ENCODE measurements at places on chromosomes 7 and 10.

DNA sequence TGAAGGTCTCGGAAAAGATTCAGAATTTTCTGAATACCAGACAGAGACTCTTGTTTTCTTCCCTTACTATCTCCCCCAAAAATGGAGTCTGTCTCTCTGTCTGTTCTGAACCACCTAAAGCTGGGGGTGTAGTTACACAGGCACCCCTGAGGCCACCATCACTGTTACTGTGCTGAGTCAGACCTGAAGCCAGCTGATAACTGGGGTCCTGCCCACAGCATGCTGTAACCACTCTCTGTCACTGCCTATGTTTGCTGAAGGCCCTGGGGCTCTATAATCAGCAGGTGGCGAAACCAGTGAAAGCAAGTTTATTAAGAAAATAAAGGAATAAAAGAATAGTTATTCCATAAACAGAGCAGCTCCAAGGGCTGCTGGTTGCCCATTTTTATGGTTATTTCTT, 575.2 kb upstream of the POT1 start:
- DNase-seq: no peak

GRCh38 chr10:97200616-97201015, 14.9 kb upstream of the SLIT1 start:
- DNase-seq: no peak

DNA sequence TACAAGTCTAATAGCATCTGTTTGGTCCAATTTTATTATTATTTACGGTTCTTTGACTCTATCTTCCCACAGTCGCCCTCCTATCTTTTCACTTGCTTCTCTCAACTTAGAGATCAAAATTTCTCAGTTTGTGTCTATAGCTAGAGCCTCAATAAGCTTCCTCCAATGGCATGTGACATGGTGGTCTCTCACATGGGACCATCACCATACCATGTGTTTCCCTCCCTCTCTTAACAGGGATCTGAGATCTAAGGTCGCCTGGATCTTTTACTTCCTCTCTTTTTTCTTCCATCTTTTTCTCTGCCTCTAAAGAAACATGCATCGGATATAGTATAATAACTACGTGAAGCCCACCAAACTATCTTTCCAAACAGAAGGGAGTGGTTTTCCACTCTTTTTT, 1.8 kb downstream of the PKD2L1 start:
- no peak for DNase-seq

GRCh38 chr7:1716263-1717094, 46.4 kb downstream of the ELFN1 start:
- no peak for DNase-seq

GRCh38 chr7:132458729-132459128, 117.5 kb downstream of the PLXNA4 start:
- DNase-seq: no peak

DNA sequence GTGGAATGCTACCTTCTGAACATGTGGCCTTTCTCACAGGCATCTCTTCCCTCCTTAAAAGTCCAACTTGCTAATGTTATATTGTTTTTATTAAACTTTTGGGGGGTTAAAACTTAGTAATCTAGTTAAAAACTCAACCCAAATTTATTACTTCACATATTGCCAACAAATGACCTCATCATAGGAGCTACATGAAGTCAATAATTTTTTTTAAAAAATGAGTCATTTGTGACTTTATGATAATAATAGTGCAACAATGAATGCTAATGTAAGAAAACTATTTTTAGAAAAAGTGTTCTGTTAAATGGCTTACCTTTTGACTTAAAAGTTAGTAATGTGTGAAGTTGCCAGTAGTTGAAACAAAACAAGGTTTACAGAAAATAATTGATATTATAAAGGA, 325.9 kb upstream of the FZD1 start:
- DNase-seq: no peak

- peak; percentile 5 for DNase-seq
These were observed 91.0 kb downstream of the ELFN1 start for GRCh38 chr7:1761097-1761496.

- peak; percentile 86 for DNase-seq
These were observed 144.5 kb downstream of the NEURL1 start for GRCh38 chr10:103637927-103638557.

GRCh38 chr7:137981175-137981574, 20.7 kb downstream of the CREB3L2 start:
- no peak for DNase-seq

DNA sequence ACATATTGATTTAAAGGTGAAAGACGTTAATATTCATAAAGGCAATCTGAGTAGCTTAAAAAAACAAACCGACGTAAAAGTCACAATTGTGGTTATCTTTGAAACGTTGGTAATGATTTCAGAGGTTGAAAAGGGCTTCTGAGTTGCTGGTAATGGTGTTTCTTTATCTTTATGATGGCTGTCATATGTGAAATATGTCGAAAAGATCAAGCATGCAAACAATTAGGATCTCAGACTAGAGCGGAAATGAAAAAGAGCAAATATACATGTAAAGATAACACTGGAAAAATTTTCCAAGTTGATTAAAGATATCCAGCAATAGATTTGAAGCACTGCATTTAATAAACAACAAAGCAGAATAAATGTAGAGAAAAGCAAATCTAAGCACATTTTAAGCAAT, 998.3 kb upstream of the MBL2 start:
- DNase-seq: no peak

GRCh38 chr7:94478648-94479214, 30.9 kb upstream of the CASD1 start:
- DNase-seq: no peak

- DNase-seq: no peak
These were observed 68.9 kb downstream of the MYOF start for GRCh38 chr10:93413252-93413689.

DNA sequence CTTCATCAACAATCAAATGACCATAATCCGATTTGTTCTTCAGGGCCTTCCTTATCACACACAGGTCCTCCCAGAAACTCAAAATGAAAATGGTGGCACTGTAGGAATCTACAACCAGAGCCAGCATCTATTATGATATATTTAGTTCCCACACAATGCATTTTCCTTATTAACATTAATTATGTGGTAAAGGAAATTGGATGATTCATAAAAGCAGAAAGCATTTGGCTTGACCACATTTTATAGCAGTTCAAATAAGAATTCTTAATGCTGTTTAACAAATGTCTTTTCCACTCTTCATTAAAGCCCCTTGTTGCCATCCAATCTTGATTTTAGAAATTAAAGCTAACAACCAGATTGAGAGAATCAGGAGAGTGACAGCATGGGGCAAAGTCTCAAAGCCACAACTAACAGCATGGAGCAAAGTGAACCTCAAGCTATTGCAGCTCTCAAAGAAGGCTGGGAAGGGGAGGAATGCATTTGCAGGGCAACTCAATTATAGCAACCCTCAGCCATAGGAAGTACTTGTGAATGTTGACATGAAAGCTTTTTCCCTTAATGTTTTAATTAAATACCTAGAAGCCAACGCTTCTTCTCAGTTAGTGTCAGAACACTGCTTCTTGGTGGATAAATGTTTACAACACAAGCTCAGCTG, 549.1 kb downstream of the NXPH1 start:
- no peak for DNase-seq

- DNase-seq: no peak
These were observed 6.2 kb downstream of the TYSND1 start for GRCh38 chr10:70140297-70140696.

DNA sequence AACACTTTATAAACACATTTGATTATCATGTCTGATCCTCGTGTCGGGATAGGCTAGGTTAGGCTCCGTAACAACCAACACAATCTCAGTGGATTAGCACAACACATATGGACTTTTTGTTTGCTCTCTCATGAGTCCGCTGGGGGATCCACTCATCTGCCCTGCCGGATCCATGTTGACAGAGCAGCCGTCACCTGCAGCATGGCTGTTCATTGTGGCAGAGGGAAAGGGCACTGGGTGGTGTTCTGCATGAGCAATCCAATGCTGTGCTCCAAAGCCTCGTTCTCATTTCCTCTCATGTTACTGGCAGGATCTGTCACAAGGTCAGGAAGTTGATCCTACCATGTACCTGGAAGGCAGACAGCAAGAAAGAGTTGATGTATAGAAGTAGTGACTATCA, 62.5 kb upstream of the RAPGEF5 start:
- DNase-seq: no peak

DNA sequence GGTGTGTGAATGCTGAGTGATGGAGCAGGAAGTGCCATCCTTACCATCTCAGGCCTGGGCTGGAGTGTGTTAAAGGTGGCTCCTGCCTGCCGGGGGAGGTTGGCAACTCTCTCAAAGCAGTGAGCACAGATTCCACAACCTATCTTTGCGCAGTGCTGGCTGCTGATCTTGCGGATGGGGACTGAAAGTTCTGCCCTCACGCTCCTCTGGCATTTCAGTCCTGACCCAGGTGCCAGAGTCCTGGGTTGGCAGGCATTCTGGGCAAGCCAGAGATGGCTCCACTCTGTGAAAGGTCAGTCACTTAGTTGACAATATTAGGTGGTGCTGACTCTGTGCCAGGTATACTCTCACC, 315.5 kb downstream of the RPS24 start:
- no peak for DNase-seq

- no peak for DNase-seq
These were observed 10.6 kb downstream of the GPR146 start for GRCh38 chr7:1054861-1055450.

DNA sequence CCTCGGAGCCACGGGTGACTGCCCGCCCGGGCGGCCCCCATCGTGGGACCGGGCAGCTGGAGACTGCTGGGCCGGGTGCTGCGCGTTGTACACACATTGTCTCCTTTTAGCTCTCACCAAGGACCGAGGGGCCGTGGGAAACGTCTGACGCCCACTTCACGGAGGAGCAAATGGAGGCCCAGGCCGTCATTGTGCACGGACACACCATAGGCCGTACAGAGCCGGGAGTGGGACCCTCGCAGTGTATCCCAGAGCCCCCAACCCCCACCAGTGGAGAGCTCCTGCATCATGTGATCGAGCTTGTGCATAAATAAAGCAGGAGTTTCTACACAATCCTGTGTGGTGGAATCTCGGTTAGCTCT, 722 bp downstream of the DENND10 start:
- no peak for DNase-seq

DNA sequence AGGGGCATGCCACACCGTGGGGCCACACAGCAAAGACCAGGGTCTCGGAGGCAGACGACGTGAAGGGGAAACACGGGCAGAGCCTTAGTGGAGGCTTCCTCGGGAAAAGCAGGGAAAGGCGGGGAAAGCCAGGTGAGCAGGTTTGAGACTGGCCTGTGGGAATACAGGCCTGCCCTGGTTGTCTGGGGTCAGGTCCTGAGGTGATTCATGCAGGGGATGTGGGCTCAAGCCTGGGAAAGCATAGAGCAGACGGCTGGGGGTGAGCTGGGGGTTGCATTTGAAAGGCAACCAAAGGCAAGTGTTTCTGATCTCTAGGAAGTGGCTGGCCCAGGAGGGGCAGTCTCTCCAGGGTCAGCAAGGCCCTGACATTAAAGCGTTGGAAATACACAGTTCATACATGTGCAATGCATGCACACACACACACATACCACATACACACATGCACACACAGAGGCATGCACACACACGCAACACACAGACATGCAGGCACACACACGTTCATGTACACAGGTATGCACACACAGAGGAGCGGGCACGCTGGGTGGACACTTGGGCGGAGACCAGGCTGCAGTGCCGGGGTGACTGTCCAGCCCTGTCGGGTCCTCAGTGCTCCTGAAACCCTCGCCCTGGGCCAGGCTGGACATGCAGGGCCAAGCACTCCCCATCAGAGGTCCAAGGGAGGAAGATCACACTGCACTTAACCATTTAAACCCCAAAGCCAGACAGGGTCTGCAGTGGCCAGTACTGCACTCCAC, 51.8 kb downstream of the DPYSL4 start:
- no peak for DNase-seq

- no peak for DNase-seq
These were observed 61.5 kb downstream of the CPVL start for GRCh38 chr7:29084832-29085231.

GRCh38 chr7:25031432-25031831, 51.5 kb upstream of the OSBPL3 start:
- DNase-seq: no peak

DNA sequence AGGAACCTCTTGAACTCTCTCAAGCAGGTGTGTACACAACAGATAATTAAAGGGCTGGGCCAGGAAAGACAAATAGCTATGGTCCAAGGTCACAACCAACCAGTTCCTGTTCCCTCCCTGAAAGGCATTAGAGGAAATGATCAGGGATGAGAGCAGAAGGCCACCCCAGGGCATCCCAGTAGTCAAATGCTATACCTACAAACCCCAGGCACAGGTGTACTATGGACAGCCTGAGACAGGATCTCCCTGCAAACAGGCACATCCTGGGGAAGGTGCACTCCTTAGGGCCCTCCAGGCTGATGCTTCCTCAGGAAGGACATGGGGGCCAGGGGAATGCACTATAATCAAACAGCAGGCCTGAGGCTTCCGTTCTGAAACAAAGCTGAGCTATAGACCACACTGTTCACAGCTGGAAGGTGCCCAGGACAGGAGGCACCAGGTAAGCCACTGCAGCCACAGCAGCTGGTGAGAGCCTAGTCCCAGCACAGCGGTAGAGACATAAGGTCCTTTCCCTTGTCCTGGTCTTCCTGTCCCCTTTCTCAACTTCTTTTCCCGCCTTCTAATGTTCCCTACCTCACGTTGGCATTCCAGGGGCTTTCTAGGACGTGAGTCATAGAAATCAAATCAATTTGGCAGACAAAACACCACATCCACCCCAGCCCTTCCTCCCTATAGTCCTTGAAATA, 13.3 kb downstream of the PARP12 start:
- DNase-seq: no peak

DNA sequence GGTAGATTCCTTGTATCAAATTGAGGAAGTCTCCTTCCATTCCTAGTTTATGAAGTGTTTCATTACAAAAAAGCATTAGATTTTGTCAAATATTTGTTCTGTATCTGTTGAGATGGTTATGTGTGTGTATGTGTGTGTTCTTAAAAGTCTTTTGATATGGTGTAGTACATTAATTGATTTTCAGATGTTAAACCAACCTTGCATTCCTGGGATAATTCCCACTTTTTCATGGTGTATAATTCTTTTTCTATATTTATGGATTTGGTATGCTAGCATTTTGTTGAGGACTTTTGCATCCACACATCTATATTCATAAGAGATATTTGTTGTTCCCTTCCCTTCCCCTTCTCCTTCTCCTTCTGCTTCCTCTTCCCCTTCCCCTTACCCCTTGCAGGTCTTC, 8.9 kb upstream of the GIMAP8 start:
- no peak for DNase-seq

GRCh38 chr7:1065585-1066241, 21.4 kb downstream of the GPR146 start:
- DNase-seq: peak; percentile 59

GRCh38 chr7:151885202-151885580, 8.3 kb upstream of the PRKAG2 start:
- DNase-seq: no peak

DNA sequence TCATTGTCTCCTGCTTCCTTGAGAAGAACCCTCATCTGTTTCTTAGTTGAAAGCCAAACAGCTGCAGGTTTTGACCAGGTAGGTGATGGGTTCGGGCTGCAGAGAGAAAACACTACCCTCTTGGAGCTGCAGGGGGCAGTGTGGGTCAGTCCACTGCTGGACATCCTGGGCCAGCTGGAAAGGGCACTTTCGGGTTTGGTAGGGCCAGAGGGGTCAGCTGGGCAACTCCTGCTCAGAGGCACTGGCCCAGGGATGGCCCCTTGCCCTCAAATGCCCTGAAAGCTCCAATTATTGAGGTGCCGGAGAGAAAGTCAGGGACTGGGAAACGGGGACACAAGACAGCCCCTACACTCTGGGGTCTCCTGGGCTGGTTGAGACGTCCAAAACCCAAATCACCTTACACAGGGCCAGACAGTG, 90.7 kb downstream of the MKI67 start:
- DNase-seq: peak; percentile 33

- no peak for DNase-seq
These were observed 61.2 kb upstream of the ANTXRL start for GRCh38 chr10:46225597-46225996.

Measured in breast epithelium (tissue), 4 donors.